Stimulated activated CD8-positive, alpha-beta memory T cell treated with anti-CD3 and anti-CD28 coated beads, Interleukin-7, amount 100 ng/mL, for 24 hours (primary cell): ENCODE measurements at places on chromosomes 13 and 19.

DNA sequence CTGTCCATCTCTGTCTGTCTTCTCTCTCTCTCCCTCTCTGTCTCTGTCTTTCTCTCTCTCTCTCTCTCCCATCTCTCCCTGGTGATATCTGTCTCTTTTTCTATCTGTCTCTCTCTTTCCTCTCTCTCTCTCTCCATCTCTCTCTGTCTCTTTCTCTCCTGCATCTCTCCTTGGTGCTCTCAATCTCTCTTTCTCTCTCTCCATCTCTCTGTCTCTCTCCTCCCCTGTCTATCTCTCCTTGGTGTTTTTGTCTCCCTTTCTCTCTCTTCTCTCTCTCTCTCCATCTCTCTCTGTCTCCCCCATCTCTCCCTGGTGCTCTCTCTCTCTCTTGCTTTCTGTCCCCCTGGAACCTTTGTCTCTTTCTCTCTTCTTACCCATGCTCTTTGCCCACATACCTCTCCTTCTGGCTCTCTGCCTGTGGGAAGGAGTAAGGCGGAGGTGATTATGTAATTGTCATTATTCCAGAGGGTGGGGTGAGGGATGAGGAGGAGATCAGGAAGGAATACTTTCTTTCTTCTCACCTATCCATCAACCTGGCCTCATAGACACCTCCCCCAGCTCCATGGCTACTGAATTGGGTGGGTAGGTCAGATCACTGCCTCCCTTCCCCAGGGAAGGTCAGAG, 30.9 kb upstream of the CYP2B6 start:
- no peak for DNase-seq

DNA sequence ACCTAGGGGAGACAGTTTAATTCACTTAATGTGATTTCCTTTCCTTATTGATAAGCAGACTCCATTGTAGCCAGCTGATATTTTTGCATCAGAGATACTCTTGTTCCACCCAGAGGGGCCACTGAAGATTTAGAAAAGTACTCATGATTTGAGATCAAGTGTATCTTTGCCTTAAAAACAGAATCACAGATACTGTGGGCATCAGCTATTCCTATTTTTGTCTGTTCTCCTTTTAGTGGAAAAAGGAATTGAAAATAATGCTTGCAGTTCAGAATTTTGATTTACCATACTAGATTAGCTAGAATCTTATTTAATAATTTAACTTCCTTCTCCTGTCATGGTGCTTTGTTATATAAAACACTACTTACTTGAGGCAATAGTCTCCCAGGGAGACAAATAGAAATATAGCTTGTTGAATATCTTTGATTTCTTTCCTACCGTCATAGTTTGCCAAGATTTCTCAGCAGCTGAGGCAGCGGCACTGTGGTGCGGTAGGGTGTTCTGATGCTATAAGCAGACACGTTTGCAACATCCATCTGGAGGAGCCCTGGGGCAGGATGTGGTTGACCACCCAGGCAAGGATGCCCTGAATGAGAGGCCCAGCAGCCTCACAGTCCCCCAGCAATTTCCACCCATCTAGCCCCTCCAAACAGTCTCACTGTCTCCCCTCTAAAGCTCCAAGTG, 47.0 kb upstream of the RAP2A start:
- no peak for DNase-seq

DNA sequence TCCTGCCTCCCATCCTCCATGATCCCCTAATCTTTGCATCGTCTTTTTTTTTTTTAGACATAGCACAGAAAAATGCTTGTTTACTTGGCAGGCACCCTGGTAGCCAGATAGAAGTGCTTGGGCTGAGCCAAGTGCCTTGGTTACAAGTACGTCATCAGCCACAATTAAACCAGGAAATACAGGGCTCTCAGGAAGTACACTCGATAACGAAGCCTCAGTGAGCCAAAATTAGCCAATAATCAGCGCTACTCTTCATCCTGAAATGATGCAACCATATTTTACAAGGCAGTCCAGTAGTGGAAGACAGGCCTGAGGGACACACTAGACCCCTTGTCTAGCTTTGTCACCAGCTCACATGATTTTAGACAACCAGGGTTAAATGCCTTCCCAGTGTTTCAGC, 194.0 kb upstream of the NBEA start:
- no peak for DNase-seq

- no peak for DNase-seq
These were observed 8.1 kb upstream of the ZNF579 start for GRCh38 chr19:55588738-55589137.

DNA sequence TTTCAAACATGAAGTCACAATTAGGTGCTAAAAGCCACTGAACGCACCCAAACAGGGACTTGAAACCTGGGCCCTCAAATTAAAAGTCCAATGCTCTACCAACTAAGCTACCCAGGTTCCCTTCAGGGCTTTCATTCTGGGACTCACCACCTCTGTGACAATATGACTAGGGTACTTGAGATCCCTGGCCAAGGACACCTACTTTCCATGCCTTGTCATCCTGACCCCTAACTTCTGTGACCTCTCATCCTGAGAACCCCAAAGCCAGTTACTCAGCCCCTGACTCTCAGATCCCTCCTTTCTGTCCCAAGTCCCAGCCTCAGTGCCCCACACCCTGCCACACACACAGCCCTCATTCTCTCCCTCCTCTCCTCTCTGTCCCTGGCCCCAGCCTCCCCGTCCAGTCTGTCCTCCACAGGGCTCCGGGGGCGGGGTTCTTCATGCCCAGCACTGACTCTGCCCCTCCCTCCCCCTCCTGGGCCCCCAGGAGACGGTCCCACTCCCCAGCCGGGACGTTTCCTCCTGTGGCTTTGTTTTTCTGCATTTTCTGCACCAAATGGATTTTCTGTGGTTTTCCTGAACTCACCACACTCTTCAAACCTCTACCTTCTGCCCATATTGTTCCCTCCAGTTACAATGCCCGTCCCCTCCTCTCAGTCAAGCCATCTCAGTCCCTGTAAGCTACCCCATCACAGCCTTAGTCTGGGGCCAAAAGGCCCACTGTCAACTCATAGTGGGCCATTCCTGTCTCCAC, 7.0 kb downstream of the RCN3 start:
- no peak for DNase-seq

- DNase-seq = no peak
These were observed 59.2 kb upstream of the MEDAG start for GRCh38 chr13:30846866-30847265.

- no peak for DNase-seq
These were observed 624.8 kb downstream of the LIG4 start for GRCh38 chr13:107590556-107590955.

- no peak for DNase-seq
These were observed 5.4 kb upstream of the CDC37 start for GRCh38 chr19:10408511-10409283.

GRCh38 chr13:52921194-52921593, 72.8 kb upstream of the PCDH8 start:
- DNase-seq = no peak

GRCh38 chr19:42229855-42230351, 9.8 kb downstream of the ZNF526 start:
- DNase-seq = no peak

GRCh38 chr13:45278096-45278645, 62.8 kb downstream of the TPT1 start:
- no peak for DNase-seq

- DNase-seq = no peak
These were observed at the start of gene TEAD2 for GRCh38 chr19:49362048-49362928. Gene TEAD2, minus strand, starts transcription at chr19:49362416. Its CDS starts 2,341 bp downstream, at chr19:49360075.

GRCh38 chr19:46634656-46635218, 1.3 kb downstream of the GNG8 start:
- DNase-seq = no peak

GRCh38 chr19:17205237-17206140, 9.7 kb upstream of the USE1 start:
- no peak for DNase-seq

GRCh38 chr13:104809483-104809882, 1726.0 kb downstream of the EFNB2 start:
- no peak for DNase-seq

- DNase-seq = no peak
These were observed 148.7 kb downstream of the COL4A1 start for GRCh38 chr13:110158226-110158625.

DNA sequence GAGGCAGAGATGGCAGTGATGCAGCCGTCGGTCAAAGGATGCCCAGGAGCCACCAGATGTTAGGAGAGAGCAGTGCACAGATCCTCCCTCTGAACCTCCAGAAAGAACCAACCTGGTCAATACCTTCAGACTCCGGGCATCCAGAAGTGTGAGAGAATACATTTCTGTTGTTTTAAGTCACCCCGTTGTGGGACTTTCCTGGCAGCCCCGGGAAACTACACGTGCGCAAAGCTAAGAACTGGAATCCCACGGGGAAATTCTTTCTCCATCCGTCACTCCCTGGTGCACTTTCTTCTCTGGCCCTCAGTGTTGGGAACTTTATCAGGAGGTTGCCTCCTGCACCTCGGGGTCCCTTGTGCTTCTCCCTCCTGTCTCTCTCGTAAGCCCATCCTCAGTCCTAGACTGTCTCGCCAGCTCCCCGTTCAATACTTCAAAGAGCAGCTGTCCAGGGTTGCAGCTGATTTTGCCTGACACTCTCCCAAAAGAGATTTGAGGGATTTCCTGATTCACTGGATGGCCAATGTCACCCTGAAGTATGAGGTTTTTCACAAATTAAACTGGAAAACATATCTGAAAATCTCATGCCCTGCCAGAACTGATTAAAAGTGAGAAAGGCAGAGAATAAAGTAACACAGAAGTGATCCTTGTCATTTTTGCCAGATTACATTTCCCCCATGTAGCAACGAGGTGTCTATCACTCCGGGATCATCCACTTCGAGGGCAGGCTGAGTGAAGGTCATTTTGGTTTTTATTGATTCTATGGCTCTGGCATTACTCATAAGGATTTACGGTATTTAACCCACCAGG, 136.8 kb downstream of the DCT start:
- DNase-seq = no peak

GRCh38 chr19:47885067-47885463, 1.1 kb downstream of the SULT2A1 start:
- no peak for DNase-seq

- no peak for DNase-seq
These were observed 75.8 kb downstream of the TBC1D4 start for GRCh38 chr13:75405976-75406703.
